Psoas muscle (tissue), 8 donors: ENCODE measurements at places on chromosomes 1 and 21. TPM values are rescaled to one million over a fixed set of nuclear protein-coding genes. Genes with fewer than 3 reads are reported as not detected.

DNA sequence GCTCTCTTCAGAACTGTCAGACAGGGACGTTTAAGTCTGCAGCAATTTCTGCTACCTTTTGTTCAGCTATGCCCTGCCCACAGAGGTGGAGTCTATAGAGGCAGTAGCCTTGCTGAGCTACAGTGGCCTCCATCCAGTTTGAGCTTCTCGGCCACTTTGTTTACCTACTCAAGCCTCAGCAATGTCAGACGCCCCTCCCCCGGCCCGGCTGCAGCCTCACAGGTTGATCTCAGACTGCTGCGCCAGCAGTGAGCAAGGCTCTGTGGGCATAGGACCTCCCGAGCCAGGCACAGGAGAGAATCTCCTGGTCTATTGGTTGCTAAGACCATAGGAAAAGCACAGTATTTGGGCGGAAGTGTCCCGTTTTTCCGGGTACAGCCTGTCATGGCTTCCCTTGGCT lies 89.9 kb upstream of the PDC start:
- DNase-seq, result no peak

DNA sequence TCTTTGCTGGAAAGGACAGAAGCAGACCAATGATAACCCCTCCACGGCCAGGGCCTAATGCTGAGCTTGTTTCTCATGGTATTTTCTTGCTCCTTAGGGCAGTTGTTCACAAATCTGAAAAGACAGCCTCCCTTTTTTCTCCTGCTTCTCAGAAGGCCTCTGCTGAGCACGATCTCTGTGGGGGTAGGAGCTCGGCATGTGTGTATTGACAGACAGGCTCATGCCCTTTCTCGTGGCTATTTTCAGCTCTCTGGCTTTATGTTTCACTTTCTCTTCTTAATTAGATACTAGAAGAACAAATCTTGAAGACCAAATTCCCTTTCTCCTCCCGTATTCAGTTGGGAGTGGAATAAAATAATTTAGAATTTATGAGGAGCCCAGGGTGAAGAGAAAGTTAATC lies 768 bp upstream of the RIIAD1 start:
- DNase-seq, result no peak

- DNase-seq, result no peak
Measured at GRCh38 chr1:98557895-98558294, 103.6 kb upstream of the SNX7 start.

- DNase-seq, result no peak
Measured at GRCh38 chr21:36260802-36261201, 59.2 kb upstream of the MORC3 start.

DNA sequence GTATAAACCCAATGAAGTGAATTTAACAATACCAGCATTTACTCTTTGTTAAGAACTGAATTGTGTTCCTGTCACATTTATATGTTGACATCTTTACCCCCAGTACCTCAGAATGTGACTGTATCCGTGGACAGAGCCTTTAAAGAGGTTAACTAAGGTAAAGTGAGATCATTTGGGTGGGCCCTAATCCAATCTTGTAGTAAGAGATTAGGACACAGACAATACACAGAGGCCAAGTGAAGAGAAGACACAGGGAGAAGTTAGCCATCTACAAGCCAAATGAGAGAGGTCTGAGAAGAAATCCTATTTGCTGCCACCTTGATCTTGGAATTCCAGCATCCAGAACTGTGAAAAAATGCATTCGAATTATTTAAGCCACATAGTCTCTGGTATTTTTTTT lies 22.9 kb upstream of the WARS2 start:
- DNase-seq, result no peak

GRCh38 chr1:83097715-83098114 lies 901.2 kb downstream of the TTLL7 start:
- no peak for DNase-seq

DNA sequence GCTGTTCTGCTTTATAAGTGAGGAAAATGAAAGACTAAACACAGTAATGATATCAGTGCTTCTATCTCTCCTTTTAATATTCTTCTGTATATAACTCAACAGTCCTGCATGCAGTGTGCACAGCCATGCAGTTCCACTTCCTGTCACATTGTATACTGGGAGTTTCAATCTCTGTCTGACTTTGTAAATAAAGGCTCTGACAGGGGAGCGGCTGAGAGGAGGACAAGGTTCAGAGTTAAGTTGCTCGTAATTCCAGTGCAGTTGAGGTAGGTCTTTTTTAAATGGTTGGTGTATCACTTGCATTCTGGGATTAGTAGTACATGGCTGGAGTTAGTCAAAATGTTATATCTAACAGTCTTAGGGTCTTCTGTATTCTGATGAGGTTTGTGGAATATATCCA lies 264.5 kb downstream of the OLFM3 start:
- DNase-seq, result no peak

GRCh38 chr1:40303790-40304189 lies 13.3 kb downstream of the COL9A2 start:
- DNase-seq, result no peak

DNA sequence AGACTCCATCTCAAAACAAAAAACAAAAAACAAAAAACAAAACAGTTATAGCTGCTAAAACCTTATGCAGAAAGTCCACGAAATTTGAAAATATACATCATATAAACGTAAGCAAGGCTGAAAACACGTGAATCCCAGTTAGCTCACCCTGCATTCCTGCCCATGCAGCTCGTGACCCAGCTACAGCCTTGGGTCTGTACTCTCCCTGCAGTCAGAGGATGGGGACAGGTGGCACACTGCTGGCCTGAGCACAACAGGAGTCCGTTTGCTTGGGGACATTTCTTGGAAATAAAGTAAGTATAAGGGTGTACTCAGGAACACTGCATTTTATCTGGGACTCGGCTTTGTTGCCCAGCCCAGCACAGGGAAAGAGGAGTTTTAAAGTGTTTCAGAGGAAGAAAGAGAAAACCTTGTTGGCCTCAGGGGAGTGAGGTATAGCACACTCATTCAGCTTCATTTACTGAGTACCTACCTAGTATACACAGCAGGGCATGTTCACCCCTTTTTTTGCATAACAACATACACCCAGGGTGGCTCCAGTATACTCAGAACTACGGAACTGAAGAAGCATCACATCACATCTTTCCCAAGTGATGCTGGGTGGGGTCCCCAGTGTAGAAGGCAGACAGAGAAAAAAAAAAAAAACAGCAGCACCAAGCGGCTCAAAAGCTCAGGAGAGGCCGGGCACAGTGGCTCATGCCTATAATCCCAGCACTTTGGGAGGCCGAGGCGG lies 44.1 kb downstream of the CAPZB start:
- DNase-seq, result no peak

- peak; percentile 54 for DNase-seq
Measured at GRCh38 chr1:68051475-68051874, 1.0 kb upstream of the DIRAS3 start.

CELA3B gene
- 0.64 TPM for polyA plus RNA-seq

LORICRIN gene
- not detected for polyA plus RNA-seq

POLR3C gene
- 8.6 TPM for polyA plus RNA-seq

PEAR1 gene
- polyA plus RNA-seq, result 2.1 TPM

BSND gene
- not detected for polyA plus RNA-seq

CFAP141 gene
- polyA plus RNA-seq, result not detected
